ENCODE measurements at places on chromosomes 3 and 15.

- no peak for DNase-seq
These were observed 182.4 kb downstream of the CBLB start for GRCh38 chr3:105686278-105686897.

DNA sequence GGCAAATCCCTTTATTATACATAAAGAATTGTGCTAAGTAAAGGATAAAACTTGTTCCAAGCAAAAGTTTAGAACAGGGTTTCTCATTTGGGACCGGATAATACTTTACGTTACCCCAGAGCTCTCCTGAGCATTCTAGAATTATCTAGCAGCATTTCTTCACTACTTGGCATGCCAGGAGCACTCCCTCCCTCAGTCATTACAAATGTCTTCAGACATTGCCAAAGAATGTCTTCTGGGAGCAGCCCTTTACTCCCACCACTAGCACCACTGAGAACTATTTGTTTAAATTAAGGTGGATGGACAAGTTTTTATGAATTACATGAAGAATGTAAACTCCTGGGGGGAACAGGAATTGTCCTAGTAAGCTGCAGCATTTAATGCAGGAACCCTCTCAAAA lies 516.4 kb downstream of the GBE1 start:
- no peak for DNase-seq

DNA sequence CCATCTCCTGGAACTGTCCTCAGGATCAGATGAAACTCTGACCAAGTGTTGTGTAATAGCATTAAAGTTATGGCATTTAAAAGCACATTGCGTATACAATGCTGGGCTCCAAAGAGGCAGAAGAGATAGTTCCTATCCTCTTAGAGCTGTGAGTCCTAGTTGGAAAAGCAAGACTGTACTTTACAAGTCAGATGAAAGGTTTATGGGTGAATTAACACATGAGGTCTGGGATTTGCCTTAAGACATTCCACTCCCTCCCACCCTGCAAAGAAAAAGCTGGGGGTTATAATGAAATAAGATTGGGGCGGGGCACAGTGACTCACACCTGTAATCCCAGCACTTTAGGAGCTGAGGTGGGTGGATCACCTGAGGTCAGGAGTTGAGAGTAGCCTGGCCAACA lies 35.6 kb downstream of the SNAPC5 start:
- DNase-seq, result no peak

DNA sequence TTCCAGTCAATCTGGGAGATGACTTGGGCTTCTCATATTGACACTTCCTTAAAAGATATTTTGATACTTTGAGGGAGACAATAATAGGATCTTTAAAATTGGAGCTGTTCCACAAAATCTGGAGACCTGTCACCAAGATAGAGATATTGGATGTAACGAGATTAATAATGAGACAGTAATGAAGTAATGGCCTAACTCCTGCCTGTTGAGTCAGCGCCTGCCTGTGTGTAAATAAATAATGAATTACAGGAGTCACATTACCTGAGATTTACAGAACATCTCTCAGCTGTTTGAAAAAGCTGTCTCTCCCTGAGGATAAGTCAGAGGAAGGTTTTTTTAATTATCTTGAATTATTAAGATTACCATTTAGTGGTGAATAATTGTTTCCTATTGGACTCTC lies 43.8 kb upstream of the MITF start:
- DNase-seq, result no peak

- DNase-seq, result no peak
These were observed 80.7 kb upstream of the DLG1 start for GRCh38 chr3:197378985-197379718.

GRCh38 chr3:52290596-52291507 lies 3.2 kb downstream of the GLYCTK start:
- DNase-seq, result no peak

GRCh38 chr15:27935328-27935727 lies 163.8 kb downstream of the OCA2 start:
- DNase-seq, result no peak

GRCh38 chr3:194939949-194940770 lies 254.5 kb downstream of the FAM43A start:
- DNase-seq, result no peak

GRCh38 chr3:160545504-160545871 lies 19.9 kb downstream of the KPNA4 start:
- DNase-seq, result no peak

GRCh38 chr3:37985637-37986320 lies 4.8 kb upstream of the VILL start:
- no peak for DNase-seq

- no peak for DNase-seq
These were observed 17.9 kb downstream of the HRH1 start for GRCh38 chr3:11172096-11172690.

DNA sequence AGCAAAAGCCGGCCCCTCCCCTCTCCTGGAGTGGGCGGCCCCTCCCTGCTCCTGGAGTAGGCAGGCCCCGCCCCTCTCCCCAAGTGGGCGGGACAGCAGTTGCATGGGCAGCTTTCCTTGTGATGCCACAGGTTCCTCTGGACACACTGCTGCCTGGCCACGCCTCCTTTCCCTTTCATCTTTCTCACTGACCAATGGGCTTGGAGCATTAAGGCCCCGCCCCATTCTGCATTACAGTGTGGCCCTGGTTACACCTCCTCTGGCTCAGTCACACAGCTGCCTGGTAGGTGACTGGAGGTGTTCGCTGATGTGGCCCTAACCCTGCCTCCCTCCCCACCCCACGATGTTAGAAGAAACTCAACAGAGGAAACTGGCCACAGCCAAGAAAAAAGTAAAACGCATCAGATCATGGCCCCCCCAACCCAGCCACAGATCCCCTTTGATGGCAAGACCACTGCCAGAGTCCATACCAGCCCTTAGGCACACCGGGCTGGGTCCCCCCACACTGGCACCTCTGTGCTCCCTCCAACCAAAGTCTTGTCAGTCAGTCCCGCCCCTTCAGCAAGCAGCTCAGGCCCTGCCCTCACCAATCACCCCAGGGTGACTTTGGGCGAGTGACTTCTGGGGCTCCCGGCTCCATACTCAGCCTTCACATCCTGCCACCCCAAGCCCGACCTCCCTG lies 84.3 kb downstream of the ADAMTS7 start:
- no peak for DNase-seq

- no peak for DNase-seq
These were observed 4.3 kb upstream of the GPR160 start for GRCh38 chr3:170033489-170033888.

DNA sequence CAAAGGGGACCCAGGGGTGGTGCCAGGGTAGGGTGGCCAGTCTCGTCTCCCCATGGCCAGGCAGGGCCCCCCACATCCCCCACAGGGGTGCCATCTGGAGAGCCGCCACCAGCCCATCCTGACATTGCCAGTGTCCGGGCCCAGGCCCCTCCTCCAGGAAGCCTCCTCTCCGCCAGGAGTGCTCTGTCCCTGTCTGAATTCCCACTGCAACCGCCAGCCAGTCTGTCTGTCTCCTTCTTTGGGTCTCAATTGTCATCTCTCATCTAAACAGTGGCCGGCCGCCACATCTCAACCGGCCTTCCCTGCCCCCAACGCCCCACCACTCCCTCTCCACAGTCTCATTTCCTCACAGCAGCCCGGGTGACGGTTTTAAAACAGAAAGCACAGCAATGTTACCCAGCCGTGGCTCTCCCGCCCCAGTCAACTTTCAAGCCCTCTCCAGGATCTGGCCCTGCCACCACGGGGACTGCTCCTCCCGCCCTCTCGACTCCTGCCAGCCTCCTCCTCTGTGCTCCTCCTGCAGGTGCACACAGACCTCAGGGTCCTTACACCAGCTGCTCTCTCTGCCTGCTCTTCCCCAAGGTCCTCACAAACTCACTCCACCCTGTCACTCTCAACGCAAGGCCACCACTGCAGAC lies 57.0 kb downstream of the IQSEC1 start:
- DNase-seq, result no peak

- DNase-seq, result no peak
These were observed 44.3 kb upstream of the DYNC1LI1 start for GRCh38 chr3:32614956-32615355.

DNA sequence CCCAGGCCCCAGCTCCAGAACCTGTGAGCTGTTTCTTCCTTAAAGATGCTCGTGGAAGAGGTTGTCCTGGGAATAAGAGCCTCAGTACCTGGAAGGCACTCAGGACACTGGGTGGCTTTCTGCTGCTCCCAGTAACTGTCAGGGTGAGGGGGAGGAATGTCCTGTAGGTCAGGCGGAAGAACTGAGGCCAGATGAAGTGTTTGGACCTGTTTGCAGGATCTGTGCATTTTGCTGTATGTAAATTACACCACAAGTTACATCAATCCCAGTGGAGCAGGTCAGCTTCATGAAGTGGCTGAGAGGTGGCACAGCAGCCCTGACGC lies 27.1 kb downstream of the HDAC11 start:
- no peak for DNase-seq

GRCh38 chr3:109023656-109024254 lies 70.1 kb upstream of the GUCA1C start:
- no peak for DNase-seq

GRCh38 chr3:156620260-156620659 lies 54.1 kb upstream of the TIPARP start:
- DNase-seq, result no peak
